ENCODE measurements at places on chromosomes 1 and 21.

DNA sequence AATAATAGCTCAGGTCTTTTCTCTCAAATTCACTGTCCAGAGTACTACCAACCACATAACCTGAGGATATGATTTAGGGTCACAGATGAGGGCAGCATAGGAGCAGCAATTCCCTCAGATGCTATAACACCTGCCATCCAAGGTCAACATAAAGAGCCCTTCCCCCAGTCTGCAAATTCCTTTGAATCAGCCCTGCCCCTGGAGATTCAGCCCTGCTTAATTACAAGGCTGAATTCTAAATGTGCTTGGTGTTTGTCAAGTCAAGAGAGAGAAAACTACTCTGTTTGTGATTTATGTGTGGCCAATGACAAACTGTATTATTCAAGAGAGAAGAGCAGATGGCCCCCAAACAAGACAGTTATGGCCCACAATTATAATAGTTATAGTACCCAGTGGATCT, 195.7 kb upstream of the ADGRL2 start:
- no peak for DNase-seq

DNA sequence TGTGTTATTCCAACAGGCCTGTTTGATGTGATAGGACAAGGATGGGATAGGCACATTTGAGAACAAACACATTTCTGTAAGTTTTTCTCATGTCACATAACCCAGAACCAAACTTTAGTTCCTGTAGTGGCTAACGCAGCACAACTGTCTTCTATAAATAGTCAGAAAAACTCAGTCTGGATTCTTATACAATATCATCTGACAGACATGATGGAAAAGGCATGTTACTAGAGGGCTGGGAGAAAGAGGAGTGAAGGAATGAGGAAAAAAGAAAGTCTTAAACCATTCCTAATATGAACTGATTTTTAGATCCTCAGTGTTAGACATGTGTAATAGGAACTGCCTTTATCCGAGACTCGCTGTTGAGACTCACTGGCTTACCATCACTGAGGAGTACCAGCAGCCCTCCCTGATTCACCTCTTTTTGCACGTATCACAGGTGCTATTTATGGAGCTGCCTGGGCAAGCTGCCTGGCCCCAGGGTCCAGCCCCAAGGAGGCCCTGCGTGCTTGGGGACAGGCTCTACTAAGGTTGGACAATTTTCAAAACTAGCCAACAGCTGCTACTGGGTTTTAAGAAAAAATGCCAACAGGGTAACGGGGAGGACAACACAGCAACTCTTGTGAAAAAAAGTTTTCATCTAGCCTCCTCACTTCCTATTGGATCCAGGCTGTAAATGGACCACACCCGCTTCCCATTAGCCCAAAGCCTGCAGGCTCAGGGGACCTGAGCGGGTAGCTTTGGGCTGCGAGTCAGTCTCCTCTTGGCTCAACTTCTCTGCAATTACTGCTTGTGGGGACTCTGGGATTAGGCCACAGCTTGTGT, 30.7 kb upstream of the SERBP1 start:
- DNase-seq: no peak

- DNase-seq: no peak
Measured at GRCh38 chr21:30714946-30715345, 3.6 kb downstream of the KRTAP21-3 start.

DNA sequence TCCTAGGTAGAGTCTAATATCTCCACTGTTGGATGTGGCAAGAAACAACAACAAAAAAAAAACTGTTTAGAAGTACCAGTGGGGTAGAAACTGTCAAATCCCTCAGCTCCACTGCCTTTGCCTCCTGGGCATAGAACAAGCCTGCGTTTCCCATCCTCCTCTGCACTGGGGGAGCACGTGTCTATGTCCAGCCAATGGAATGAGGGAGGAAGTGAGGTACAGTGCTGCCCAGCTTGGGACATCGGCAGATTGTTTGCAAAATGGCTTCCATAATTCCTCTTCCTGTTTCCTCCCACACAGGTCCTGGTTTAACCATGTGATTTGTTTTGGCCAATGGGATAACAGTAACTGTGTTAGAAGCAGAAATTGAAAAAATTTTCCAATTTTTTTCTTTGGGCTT, 39.1 kb downstream of the PSMG1 start:
- no peak for DNase-seq

Data from CD4-positive, alpha-beta T cell treated with Interferon gamma for 1 hour (primary cell).